MCF 10A (cell line): ENCODE measurements at places on chromosomes 3 and 15. TPM values are rescaled to one million over a fixed set of nuclear protein-coding genes. Genes with fewer than 3 reads are reported as not detected.

GRCh38 chr15:69393831-69394491 is 20.2 kb upstream of the KIF23 start:
- peak; percentile 55 for DNase-seq

DNA sequence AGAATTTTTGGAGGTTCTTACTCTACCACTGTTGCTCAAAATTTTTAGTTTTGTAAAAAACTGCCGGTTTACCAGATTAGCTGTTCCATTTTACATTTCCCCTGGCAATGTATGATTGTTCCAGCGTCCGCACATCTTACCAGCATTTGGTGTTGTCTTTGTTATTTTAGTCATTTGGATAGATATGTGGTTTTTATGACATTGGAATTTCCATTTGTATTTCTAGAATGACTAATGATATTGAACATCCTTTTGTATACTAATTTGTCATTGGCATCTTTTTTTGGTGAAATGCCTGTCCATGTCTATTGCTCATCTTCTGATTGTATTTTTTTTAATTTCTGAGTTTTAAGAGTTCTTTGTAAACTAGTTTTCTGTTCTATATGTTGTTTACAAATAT is 28.5 kb downstream of the LRRC28 start:
- no peak for DNase-seq

- DNase-seq: no peak
Observed at GRCh38 chr15:69505956-69506556, 53.4 kb downstream of the RPLP1 start.

- no peak for DNase-seq
Observed at GRCh38 chr3:111758642-111759041, 100.4 kb upstream of the PHLDB2 start.

- DNase-seq: no peak
Observed at GRCh38 chr15:42349186-42349585, 10.1 kb upstream of the CAPN3 start.

WDR72 gene
- not detected in 2 replicates for total RNA-seq

- no peak for DNase-seq
Observed at GRCh38 chr15:78460737-78461136, 22.7 kb downstream of the IREB2 start.

NR1I2 gene
- total RNA-seq: not detected in 2 replicates

UBAP1L gene
- 3.0 and 3.5 TPM in 2 replicates for total RNA-seq

GRCh38 chr3:56121716-56122115 is 346.6 kb downstream of the ERC2 start:
- DNase-seq: no peak

PRSS50 gene
- total RNA-seq: not detected in 2 replicates

CCR9 gene
- total RNA-seq: not detected in 2 replicates

DNA sequence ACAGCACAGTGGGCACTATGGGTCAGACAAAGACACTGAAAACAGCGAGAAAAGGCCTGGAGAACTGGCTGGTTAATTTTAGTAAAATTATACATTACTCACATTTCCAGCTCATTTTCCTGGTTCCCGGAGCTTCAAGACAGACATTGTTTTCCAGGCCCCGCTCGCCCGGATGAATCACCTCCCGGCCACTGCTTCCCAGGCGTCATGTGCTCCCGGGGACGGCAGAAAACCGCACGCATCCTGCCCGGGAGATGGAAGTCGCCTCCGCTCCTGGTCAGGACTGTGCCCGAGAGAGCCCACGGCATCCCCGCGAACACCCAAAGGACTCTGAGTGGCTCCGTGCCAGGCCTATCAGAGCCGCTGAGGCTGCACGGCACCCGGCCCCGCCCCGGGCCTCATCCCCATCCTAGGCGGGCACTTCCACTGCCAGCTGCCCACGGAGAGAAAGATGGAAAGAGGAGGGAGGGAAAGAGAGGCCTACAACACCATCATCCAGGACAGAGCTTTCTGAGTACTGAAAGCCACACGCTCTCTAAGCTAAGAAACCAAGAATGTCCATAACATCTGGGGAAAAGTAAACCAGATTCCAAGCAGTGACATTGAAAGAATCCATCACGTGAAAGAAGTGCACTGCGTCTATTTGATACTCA is 75.1 kb downstream of the VGLL4 start:
- peak; percentile 86 for DNase-seq

GRCh38 chr15:42483677-42484076 is 7.3 kb downstream of the ZNF106 start:
- no peak for DNase-seq

MORC1 gene
- not detected in 2 replicates for total RNA-seq

DNA sequence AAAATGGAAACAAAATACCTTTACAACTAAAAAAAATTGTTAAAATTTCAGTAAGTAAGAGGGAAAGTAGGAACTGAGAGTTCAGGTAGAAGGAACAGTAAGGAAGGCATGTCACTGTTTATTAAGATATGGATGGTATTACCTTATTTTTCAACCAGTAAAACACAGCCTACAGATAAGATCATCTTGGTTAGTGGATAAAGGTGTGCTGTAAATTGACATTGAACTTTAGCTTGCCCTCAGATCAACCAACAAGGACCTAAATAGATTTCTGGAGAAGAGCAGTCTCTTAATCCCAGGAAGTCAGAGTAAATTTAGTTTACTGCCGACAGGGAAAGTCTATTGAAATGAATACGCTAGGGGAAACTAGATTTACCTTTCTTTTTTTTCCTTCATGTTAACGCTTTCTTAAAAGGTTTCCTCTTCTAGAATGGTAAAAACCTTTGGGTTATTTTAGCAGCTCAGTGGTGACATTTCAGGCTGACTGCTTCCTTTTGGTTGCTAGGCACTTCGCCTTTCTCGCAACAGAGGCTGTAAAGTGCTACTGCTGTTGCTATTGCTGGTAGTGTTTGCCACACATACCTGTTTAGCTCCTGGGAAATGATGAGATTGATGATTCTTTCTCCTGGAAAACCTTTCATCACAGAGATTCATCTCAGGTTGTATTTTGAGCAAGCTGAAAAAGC is 12.9 kb downstream of the DZIP3 start:
- no peak for DNase-seq

DNA sequence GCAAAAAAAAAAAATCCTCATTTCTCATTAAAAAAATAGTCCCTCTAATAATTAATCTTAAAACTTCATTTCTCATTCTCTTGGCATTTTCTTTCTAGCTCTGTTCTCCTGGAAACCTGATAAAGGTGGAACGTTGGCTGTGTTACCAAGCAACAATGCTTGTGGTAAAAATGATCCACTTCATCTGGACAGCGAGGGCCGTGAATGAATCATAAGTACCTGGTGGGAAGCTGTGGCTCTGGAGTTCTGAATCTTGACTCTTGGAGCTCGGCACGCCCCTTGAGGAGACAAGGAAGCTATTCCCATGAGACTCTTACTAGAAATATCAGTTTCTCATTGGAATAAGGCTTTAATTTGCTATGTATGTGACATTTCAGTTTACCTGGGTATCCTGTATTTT is 32.5 kb downstream of the BCL2L10 start:
- peak; percentile 84 for DNase-seq

EFCC1 gene
- total RNA-seq: not detected in 2 replicates

SH2D7 gene
- total RNA-seq: not detected in 2 replicates

GRCh38 chr3:151987893-151988292 is 114.5 kb downstream of the SUCNR1 start:
- no peak for DNase-seq

ATP13A4 gene
- total RNA-seq: not detected in 2 replicates

SLC38A3 gene
- total RNA-seq: not detected in 2 replicates

LMAN1L gene
- 0.23 TPM in 1 of 2 replicates, not detected in the other for total RNA-seq

DNA sequence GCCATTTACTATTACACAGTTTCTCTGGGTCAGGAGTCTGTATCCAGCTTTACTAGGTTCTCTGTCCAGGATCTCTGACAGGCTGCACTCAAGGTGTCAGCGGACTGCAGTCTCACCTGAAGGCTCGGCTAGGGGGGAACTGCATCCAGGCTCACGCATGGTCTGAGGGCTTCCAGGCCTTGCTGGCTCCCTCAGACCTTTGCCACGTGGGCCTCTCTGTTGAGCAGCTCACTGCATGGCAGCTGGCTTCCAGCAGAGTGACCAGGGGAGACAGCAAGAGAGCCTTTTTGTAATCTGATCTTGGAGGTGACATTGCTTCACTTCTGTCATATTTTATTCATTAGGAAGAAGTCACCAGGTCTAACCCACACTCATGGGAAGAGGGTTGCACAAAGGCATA is 152.3 kb downstream of the CACNA2D3 start:
- DNase-seq: no peak

GRCh38 chr15:90845201-90845949 is 23.0 kb upstream of the FURIN start:
- peak; percentile 70 for DNase-seq

- DNase-seq: no peak
Observed at GRCh38 chr3:157829786-157830185, 276.4 kb downstream of the SHOX2 start.
